ENCODE measurements at places on chromosomes 5 and 9.

DNA sequence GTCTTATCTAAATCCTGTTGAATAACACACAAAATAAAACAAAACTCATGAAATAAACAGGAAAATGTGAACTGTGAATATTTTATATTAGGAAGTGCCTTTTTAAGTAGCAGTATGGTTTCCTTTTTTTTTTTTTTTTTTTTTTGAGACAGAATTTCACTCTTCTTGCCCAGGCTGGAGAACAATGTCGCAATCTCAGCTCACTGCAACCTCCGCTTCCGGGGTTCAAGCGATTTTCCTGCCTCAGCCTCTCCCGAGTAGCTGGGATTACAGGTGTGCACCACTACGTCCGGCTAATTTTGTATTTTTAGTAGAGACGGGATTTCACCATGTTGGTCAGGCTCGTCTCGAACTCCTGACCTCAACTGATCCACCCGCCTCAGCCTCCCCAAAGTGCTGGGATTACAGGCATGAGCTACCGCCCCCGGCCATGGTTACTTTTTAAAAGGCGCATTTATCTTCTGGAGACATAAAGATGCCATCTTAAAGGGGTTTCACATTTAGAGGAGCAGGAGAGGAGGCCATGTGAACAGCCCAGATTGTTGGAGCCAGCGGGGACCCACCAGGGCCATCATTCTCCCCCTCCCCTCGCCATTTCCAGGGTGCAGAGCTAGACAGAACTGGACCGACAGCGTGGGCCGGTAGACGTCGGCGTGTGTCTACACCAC lies 64.1 kb downstream of the ROR2 start:
- DNase-seq: no peak

DNA sequence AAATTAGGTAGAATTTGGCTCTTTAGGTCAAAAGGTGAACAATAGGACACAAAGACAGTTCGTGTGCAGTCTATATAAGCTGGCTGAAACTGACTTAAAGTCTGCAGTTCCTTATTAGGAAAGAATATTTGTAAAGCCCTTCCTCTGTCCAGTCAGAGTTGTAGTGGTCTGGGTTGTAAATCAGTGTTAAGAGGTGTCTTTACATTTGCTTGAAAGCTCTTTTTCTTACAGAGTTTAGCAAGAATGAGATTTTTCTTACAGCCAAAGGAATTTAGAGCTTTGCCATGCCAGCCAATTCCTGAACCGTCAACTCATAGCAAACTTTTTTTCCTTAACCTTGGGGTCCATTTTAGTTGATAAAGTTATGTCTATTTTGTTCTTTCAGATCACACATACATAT lies 786.1 kb upstream of the CTNND2 start:
- no peak for DNase-seq

DNA sequence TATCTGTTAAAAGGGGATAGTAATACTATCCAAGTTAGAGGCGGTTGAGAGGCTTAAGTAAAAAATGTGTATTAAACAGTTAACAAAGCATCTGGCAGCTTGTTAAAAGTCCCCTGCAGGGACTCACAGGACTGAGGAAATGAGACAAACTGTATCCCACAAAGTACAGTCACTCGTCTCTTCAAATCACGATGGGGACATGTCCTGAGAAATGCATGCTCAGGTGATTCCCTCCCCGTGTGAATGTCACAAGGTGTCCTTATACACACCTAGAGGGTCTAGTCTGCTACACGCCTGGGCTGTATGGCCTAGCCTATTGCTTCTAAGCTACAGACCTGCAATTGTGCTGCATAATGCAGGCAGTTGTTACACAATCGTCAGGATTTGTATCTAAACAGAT lies 237.0 kb downstream of the IRX2 start:
- no peak for DNase-seq

- peak; percentile 77 for DNase-seq
Measured at GRCh38 chr9:98551511-98552286, 157.0 kb downstream of the GABBR2 start.

DNA sequence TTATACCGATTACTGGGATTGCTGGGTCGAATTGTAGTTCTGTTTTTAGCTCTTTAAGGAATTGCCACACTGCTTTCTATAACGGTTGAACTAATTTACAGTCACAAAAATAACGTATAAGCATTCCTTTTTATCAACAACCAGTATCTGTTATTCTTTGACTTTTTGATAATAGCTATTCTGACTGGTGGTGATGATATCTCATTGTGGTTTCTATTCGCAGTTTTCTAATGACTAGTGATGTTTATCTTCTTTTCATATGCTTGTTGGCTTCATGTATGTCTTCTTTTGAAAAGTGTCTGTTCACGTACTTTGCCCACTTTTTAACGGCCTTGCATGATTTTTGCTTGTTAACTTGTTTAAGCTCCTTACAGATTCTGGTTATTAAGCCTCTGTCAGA lies 74.4 kb downstream of the FAM174A start:
- no peak for DNase-seq

DNA sequence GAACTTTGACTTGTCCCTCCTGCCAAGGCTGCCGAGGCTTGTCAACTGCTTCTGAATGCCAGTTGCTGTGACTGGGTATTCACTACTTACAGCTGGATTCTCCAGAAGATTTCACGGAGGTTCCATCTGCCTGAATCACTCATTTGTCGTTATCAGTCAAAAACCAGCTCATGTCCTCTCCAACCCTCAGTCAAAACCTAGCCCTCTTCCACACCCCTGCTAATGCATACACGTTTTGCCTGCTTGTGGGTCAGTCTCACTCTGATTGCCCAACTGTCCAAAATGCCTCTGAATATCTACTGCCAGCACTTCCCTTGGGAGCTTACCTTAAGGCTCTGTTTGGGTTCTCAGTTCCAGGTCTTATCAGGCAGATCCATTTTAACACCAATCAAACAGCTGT lies 238.6 kb upstream of the TMEM161B start:
- no peak for DNase-seq

DNA sequence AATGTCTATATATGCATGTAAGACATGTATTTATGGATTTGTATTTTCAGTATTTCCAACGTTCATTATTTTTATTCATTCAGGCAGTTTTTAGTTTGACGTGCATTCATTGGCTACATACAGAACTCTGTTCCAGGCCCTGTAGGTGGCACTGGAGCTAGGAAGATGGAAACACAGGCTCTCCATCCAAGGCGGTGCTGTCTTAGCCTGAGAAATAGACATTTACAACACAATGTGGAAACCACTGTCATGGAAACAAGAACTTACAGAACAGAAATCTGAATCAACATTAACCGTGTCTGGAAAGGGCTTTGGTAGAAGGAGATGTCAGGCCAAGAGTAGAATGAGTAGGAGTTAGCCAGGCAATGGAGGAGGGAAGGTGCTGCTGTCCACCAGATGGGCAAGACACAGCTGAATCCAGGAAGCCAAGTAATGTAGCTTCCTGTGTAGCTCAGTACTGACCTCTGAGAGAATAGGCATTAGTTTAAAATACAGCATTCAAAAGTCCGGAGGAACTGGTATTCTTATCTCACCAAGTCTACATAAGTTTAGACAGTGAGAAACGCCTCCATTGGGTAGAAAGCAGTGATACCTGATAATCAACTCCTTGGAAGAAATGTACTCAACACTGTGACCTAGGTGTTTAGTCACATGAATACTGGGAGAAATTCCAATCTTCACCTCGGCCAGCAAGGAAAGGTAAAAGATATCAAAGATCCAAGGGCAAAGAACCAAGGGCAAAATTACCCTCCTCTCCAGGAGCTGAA lies 388.6 kb upstream of the CDH6 start:
- DNase-seq: no peak

GRCh38 chr5:179875741-179876609 lies 17.4 kb upstream of the MRNIP start:
- no peak for DNase-seq

GRCh38 chr5:98320343-98320742 lies 453.1 kb upstream of the RGMB start:
- DNase-seq: no peak

DNA sequence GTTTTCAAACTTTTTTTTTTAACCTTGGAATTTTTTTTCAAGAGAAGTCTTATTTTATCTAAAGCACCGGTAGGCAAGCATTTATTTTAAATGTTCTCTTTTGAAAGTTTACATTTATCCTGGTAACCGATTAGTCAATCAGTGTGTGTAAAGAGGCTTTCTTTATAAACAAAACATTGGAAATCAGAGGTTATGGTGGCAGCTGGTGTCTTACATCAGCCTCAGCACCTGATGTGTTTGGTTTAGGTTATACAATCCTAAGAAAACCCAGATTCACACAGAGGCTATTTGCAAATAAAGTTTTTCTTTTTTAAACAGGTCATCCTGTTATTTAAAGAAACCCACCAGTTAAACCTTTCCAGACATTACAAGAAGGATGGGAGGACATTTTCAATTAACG lies 173.3 kb upstream of the GDNF start:
- DNase-seq: no peak

GRCh38 chr5:149015561-149015960 lies 47.3 kb downstream of the SH3TC2 start:
- DNase-seq: no peak

DNA sequence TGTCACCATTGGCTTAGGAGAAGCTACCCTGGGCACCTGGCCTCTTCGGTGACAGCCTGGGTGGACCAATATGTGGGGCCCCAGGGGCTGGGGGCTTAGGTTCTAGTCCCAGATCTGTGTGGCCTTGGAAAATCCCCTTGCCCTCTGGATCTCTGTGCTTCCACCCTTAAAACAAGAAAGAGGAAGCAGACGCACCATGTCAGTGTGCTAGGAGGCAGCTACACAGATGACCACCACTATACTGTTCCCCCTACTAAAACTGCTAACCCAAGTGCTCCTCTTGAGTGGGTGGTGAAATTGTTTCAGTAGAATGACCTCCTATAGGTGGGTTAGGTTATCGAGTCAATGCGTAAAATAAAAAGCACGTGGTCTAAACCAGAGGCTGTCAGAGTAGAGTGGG lies 31.0 kb downstream of the AFAP1L1 start:
- no peak for DNase-seq

DNA sequence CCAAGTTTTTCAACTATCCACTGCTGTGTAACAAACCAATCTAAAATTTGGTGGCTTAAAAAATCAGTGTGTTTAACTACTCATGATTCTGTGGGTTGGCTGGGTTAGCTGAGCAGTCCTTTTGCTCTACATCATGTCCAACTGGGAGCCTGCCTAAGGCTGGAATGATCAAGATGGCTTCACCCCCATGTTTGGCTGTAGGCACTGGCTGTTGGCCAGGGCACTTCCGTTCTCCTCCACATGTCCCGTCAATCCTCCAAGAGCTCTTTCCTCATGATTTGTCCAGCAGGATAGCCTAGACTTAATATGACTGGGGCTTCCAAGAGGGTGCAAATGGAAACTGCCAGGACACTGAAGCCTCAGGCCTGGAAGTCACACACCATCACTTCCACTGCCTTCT lies 17.0 kb upstream of the TSSK1B start:
- no peak for DNase-seq

GRCh38 chr5:98844865-98845264 lies 71.4 kb downstream of the RGMB start:
- no peak for DNase-seq

DNA sequence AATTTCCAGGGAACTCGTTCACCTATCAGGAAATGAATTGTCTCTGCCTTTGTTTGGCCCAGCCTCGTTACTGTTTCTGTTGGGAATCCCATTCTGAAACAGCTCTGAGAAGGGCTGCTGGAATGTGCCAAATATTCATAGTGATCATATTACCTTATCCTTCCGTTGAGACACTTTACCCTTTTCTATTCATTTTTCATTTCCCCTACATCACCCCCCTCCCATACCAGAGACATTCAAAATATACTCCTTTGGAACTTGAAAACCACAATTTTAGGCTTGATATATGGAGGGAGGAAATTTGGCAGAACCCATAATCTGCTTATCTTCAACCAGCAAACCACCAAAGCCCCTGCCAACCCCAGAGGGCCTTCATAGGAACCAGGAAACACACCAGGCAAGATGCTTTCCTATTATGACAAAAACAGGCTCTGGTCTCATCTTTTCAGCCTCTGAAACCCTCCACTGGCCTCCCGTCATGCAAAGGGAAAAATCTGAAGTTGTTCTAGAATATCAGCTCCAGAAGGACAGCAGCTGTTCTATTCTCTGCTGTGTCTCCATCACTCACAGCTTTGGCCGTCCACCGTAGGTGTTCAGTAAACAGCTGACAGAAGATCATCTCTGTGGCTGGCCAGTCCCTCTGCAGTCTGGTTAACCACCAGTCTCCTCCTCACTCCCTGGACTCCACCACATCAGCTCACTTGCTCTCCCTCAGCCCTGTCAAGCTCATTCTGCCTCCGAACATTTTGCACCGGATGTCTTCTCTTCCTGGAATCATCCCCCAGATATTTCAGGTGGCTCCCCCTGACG lies 217.2 kb upstream of the WWC1 start:
- DNase-seq: peak; percentile 50

- no peak for DNase-seq
Measured at GRCh38 chr9:101027733-101028345, 688 bp upstream of the PLPPR1 start.

DNA sequence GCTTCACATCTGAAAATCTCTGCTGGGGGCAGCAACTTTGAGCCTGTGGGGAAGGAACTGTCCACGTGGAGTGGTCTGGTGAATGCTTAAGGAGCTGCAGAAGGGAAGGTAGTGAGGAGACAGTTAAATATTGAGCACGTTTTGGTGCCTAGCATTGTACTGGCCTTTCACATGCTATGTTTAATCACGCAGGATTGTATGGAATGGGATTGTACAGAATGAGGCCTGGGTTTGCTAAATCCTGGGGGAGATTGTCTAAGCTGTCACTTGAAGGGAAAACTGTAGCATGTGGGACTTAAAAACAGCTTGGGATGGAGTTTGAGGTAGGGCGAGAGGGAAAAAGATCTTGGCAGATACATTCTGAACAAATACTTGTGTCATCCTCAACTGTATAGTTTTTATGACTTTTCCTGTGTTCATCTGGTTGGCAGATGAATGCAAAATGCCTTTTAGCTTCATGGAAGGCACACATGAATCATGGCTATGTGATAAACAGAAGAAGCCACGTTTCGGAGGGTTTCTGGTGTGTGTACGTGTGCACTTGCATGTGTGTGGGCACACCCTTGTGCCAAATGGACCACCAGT lies 106.6 kb downstream of the TMC1 start:
- no peak for DNase-seq

- DNase-seq: peak; percentile 49
Measured at GRCh38 chr9:105413525-105413924, 34.3 kb upstream of the FSD1L start.

DNA sequence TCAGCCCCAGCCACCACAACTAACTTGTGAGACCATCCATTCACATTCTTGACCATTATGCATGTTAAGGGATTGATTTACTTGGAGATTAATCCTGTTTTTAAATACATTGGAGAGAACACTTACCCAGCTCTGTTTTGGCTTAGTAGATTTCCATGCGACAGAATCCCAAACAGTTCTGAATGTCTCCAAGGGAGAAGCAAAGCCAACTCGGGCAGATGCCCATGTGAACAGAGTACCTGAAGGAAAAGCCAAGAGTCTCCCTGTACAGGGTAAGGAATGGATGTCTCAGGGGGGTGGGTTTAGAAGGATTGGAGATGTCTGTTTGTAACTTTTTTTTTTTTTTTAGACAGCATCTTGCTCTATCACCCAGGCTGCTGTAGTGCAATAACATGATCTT lies 61.0 kb downstream of the GRAMD2B start:
- no peak for DNase-seq

- DNase-seq: no peak
Measured at GRCh38 chr9:137359850-137360249, 57.8 kb upstream of the NRARP start.

GRCh38 chr5:159849437-159850083 lies 66.7 kb upstream of the ADRA1B start:
- peak; percentile 82 for DNase-seq

GRCh38 chr9:106218427-106218826 lies 524.1 kb downstream of the TMEM38B start:
- DNase-seq: no peak

- no peak for DNase-seq
Measured at GRCh38 chr9:72254901-72255545, 105.8 kb downstream of the GDA start.

GRCh38 chr5:119373449-119373858 lies 17.6 kb downstream of the TNFAIP8 start:
- no peak for DNase-seq

Measured in AG20443 (cell line).